ENCODE measurements at places on chromosomes 1 and 21.

DNA sequence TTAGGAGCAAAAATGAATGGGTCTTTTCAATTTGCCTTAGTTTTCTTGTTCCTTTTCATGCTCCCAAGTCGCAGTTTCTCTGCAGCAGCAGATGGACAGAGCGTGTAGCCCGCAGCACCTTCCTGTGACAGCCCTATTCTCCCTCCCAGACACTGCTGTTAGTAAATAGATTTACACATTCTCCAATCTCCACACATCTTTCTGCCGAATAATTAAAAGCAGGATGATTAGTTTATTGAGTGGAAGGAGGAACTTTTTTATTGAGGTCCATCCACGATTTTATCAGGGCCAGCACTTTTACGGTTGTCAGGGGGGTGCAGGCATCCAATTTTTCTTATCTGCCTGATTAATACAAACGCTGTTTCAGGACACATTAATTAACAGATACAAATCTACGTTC lies 98.2 kb upstream of the USH2A start:
- no peak for DNase-seq

DNA sequence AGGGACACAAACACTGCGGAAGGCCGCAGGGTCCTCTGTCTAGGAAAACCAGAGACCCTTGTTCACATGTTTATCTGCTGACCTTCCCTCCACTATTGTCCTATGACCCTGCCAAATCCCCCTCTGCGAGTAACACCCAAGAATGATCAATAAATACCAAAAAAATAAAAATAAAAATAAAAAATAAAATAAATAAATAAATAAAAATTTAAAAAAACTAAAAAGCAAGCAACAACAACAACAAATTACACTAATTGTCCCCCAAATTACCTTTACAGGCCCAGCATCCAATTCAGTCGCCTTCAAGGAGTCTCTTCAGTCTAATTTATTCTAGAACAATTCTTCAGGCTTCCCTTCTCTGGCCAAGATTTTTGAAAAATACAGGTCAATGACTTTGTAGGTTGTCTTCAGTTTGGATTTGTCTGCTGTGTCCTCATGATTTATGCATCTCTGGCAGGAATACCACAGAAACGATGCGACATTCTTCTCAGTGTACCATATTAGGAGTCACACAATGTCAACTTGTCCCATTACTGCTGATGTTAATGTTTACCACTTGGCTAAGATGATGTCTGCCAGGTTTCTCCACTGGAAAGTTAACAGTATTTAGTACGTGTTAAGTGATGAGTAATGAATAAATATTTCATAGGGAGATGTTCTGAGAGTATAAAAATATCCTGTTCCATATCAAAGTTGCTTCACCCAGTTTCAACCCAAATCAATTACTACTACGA lies 20.3 kb upstream of the BMP8B start:
- no peak for DNase-seq

DNA sequence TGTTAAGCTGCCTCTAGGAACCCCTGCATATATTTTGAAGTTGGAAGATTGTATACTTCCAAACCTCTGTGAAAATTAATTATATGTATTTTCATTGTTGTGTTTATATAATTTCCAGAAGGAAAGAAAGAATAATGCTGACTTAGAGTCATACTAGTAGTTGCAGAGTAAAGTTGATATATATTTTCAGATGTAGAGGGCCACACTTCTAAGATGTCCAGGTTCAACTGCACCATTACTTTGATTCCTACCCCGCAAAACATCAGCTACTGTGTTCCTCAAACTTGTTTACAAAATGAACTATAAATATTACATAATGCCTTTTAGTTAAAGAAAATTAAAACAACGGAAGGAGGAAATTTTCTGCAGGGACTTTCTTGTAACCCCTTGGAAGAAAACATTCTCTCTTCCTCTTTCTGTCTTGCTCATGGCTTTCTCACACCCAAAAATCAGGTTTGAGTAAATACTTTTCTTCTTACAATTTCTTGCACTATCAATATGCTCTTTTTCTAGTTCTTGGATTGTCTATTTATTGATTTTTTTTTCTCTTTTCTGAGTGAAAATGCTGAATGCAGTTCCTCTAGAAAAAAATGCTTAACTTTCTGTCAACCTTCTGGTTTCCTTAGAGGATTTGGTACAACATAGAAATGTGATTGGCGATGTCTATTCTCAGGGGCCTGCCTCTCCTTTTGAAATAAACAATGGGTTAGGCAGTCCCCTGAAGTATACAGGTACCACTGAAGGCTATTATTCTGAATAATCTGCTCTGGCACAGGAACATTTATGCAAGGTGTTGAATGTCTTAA lies 867.8 kb downstream of the TTLL7 start:
- DNase-seq, result no peak

DNA sequence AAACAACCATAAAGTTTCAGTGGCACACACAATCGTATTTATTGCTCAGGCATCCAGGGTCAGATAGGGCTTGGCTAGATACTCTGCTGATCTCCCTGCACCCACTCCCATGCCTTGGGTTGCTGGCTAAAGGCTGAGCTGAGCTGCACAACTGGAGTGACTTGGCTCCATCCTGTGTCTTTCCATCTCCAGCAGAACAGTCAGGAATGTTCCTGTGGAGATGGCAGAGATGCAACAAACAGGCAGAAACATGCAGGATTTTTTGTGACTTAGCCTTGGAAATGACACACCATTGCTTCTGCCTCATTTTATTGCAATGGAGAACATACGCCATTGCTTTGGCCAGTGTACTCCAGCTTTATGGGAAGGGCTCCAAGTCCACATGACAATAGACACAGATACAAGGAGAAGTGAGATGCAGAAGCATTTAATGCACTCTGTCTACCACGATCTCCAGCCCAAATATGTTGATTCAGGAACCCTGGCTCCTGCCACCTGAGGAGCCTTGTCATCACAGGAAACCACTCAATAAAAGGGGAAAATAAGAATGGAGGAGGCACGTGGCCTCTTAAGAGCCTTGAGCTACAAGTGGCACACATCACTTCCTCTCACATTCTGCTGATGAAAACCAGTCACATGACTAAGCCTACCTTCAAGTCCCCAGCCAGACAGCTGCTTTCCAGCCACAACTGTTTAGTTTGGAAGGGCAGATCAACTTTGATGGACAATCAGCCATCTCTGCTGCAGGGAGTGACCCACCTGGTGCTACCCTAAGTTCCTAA lies 10.1 kb upstream of the GUCA2B start:
- DNase-seq, result no peak

DNA sequence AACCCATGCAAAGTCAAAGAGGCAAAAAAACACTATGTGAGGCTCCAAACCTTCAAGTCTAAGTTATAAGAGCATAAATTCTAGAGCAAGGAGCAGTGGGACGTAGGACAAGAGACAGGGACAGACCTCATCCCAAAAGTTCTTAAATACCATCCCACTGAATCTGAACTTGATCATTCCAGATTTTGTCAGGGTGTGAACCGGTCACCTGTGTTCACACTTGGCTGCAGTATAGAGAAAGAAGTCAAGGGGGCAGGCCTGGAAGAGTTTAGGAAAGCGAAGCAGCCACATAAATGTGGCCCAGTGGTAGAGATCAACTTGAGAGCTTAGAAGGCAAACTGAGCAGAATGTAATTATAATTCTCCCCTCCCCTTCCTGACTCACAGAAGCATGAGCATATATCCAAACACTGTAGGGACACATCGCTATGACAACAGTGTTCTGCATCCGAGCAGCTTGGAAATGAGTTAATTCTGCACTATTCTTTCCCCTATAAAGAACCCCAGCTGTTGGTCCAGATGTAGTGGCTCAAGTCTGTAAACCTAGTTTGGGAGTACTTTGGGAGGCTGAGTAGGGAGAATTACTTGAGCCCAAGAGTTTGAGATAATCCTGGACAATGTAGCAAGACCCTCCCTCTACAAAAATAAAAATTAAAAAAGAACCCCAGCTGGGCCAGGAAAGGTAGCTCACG lies 2.7 kb downstream of the AKR7A2 start:
- peak; percentile 49 for DNase-seq

GRCh38 chr1:207404849-207405525 lies 49.1 kb upstream of the CR2 start:
- DNase-seq, result peak; percentile 43

DNA sequence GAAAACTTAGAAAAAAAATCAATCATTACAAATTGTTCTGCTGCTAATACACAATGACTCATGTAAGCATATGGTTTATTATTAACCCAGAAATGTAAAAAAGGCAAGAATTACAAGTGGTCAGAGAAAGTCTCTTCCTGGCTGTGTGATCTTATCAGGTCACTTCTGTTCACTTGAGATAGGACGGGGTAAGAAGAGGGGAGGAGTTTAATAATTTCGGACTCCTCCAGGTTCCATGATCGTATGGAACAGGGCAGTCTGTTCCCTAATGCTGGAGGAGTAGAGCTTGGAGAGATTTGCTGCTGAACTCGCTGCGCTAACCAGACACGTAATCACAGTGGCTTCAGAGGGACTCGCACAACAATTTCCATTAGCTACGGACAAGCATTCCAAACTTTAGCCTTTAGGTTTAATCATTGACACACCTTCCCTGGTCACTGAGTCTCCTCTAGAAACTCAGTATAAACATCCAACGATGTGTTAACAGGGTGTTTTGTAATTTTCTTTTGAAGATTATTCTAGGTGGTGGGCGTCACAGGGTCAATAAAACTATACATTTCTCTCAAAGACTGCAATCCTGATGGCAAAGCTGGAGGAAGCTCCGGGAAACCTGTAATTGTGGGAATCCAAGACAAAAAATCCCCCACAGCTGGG lies 1.3 kb downstream of the CRYZ start:
- DNase-seq, result no peak

DNA sequence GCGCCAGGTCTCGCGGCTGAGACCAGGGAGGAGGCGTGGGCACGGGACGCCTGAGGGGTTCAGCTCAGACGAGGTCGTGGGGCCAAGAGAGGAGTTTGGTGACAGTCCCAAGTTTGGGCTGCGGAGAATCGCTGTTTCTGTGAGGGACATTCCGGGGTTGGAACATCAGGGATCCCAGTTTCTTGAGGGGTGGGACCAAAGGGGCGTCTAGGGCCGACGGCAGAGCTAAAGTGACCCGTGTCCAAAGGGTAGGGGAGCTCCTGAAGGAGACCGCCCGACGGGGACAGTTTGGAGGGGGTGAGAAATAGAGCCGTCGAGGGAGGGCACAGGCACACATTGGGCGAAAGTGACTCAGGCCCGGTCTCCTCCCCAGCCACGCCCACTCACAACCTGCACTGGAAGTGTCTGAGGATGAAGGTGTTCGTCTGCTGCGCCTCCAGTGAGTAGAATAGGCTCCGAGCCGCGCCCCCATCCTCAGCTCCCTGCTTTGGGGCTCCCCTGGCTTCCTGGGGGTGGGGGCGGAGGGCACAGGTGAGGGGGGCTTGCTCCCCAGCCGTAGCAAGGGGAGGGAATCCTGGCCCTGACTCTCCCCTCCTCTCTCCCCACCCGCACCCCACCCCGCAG lies 7.0 kb downstream of the EFNA3 start:
- no peak for DNase-seq

GRCh38 chr1:183711741-183712361 lies 58.7 kb upstream of the APOBEC4 start:
- peak; percentile 74 for DNase-seq

GRCh38 chr1:213014642-213015041 lies 1.0 kb downstream of the ANGEL2 start:
- no peak for DNase-seq

DNA sequence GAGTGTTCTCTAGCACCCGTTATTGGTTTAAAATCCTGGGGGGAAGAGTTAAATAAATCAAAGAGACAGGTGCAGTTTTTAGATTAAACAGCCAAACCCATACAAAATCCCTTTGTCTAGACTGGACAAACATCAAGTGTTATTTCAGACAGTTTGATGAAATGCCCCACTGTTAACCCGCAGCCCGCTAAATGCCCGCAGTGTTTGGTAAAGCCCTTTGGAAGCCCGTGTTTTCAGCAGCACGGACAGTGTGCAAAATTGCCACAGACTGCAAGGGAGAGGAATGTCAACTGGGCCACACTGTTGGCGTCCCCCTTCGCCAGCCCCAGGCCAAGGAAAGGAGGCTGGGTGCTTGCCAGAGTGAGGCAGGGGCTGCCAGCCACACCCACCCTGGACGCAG lies 26.6 kb downstream of the AJAP1 start:
- DNase-seq, result no peak

DNA sequence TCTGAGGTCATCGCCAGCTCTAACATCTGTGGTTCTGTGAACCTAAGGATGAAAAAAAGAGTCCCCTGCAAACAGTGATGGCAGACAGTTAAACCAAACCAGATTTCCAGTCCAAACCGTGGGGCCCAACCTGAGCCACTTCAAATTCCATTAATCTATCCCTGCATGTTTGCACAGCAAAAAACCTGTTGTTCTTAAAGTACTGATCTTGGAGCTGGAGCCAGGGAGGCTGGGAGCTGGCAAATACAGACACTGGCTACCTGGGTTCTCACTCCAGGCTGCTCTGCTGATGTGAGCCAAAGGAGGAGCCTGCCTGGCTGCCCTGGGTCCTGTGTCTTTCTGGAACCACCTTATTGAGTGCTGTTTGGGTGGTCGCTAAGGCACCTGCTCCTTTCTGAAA lies 16.4 kb downstream of the LDLRAD1 start:
- no peak for DNase-seq

- DNase-seq, result no peak
Observed at GRCh38 chr1:196056966-196057365, 551.3 kb downstream of the KCNT2 start.

- no peak for DNase-seq
Observed at GRCh38 chr1:15351310-15351709, 58.4 kb upstream of the EFHD2 start.

DNA sequence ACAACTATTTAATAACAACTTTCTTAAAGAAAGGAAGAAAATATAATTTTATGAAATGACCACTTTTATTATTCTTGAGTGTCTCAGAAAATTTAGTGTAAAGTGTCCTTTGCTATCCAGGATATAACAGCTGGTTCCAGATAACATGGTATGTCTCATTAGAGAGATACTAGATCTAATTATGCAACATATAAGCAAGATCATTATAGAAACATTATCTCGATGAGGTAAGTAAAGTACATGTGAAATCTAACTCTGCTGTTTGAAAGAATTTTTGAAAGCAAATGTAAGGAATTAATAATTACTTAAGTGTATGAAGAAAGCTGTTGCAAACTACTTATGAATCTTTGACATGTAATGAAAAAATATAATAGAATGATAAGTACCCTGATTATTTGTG lies 887.4 kb upstream of the CXADR start:
- no peak for DNase-seq

DNA sequence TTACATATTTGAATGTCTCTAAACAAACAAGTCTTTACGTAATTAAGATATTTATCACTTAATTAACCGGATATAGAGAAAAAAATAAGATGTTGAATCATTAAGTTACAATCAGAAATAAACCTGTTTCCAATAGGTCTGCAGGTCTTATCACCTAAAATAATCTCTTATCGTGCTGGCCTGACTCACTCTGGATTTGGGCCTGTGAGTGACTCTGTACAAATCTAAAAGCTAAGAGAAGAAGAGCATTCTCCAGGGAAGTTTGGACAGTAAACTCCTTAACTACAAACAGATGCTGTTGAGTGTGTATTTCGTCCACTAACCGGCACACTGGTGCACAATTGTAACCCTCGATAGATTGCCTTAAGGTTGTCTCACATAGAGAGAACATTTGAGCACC lies 25.3 kb downstream of the CEP104 start:
- DNase-seq, result peak; percentile 58

GRCh38 chr1:230056098-230056497 lies 10.9 kb upstream of the GALNT2 start:
- DNase-seq, result no peak

GRCh38 chr1:89670163-89670562 lies 37.2 kb downstream of the LRRC8C start:
- DNase-seq, result no peak

GRCh38 chr1:88801575-88802208 lies 89.7 kb downstream of the GTF2B start:
- DNase-seq, result peak; percentile 44

- no peak for DNase-seq
Observed at GRCh38 chr1:193486671-193487229, 300.3 kb upstream of the B3GALT2 start.

Measured in HFF-Myc (cell line).